ENCODE measurements at places on chromosomes 1 and 21.

DNA sequence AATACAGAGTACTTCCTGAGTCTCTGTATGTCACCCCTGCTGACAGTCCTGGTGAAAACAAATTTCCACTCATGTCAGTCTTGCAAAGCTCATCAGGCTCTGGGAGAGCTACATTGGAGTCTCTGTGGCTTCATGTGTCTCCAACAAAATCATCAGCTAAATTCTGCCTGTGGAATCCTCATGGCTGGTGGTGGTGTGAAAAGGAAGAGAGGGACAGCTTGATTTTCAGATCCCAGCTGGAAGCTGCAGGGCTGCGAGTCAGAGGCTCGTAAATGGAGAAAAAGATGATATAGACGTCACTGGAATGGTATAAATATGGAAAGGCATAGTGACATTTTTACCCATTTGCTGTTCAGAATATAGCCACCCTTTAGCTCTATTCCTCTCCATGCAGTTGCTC is 150.2 kb downstream of the ASTN1 start:
- no peak for DNase-seq

DNA sequence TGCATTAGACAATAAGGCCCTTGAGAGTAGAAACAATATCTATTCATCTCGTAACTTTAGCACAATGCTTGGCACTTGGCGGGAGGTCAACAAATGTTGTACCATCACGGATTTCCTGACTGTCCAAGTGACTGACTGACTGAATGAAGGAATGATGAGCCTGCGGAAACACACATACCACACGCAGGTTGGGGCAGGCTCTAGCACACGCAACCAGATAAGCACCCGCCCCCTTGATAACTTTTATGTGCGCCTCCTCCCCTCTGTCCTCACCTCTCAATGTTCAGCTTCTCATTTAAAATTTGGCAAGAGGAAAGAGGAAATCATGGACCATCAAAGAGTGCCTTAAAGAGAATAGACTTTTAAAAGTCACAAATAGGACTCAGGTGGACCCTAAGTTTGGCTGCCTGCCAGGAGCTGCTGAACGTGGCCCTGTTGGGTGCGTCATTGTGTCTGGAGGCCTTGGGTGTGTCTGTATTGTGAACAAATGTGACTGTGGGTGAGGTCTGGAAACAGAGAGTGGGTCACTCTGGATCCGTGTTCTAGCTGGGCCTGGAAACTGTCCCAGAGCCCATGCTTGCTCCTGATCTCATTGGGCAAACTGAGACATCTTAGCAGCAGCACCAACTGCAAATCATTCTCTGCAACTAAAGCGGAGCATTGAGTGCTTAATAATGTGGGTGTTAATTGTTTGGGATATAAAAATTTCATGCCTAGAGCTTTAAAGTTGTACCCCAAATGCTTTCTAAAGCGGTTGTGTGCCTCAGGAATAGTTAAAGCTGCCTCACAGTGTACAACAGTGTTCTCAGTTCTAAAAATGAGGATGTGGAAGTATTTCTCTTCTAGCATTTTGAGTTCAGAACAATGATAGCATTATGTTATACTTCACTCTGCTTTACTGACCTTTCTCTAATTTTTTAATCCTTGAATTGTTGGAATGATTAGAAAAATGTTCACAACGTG is 47.6 kb upstream of the ABCG1 start:
- peak; percentile 13 for DNase-seq

DNA sequence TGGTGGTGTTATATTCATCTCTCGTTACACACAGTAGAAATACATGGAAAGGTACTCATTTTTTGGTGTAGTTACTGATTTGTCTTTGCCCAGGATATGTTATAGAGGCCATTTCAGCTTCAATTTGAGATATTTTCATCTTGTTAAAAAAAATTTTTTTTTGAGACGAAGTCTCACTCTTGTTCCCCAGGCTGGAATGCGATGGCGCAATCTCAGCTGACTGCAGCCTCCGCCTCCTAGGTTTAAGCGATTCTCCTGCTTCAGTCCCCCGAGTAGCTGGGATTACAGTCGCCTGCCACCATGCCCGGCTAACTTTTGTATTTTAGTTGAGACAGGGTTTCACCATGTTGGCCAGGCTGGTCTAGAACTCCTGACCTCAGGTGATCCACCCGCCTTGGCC is 19.0 kb downstream of the MORC3 start:
- DNase-seq, result no peak

- no peak for DNase-seq
Observed at GRCh38 chr21:14099570-14099969, 111.2 kb downstream of the LIPI start.

DNA sequence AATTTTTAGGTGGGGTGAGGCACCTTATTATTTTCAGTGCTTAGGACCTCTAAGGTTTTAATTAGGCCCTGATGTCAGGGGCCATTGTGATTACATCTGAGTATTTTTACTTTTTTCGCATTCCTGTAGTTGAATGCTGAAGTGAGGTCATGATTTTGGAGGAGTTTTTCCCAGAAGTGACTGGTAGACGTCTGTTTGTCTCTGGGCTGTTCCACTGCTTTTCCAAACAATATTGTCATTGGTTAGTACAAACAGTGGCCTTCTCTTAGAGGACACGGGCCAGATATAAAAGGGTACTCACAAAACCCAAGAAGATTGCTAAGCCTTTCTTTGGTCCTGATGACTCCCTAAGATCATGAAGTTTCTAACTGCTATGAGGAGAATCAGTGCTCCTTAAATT is 7.6 kb upstream of the RASAL2 start:
- DNase-seq, result no peak

GRCh38 chr1:197917805-197918651 is 856 bp downstream of the LHX9 start:
- DNase-seq, result peak; percentile 7

DNA sequence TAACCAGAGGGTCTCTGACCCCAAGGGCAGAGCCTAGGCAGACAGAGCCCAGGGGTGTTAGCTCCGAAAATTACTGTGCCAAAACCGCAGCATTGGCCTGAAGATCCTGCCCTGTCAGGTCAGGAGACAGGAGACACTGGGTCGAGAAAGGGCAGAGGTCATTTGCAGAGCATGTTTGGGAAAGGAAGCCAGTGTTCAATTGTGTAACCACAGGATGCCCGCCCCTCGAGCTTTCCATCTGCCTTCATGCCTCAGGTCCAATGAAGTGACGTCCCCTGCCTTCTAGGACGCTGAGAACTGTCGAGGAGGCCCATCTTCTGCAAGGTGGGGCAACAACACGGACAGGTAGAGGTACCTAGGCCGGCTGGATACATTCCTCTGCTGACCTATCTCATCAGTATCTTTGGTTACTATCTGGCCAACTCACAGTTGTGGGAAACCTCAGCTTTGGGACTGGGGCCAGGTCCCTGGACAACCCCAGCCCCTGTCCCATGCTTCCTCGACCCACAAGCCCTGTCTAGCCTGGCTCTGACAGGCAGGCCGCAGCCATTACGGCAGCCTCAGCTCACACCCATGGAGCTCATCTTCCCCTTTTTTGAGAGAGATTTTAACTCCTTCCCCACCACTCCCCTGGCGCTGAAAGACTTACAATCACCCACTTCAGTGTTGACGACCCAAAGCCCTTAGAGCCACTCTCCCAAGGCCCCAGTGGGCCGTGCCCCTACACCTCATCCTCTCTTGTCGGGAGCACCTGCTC is 1.3 kb downstream of the ARL8A start:
- peak; percentile 35 for DNase-seq

DNA sequence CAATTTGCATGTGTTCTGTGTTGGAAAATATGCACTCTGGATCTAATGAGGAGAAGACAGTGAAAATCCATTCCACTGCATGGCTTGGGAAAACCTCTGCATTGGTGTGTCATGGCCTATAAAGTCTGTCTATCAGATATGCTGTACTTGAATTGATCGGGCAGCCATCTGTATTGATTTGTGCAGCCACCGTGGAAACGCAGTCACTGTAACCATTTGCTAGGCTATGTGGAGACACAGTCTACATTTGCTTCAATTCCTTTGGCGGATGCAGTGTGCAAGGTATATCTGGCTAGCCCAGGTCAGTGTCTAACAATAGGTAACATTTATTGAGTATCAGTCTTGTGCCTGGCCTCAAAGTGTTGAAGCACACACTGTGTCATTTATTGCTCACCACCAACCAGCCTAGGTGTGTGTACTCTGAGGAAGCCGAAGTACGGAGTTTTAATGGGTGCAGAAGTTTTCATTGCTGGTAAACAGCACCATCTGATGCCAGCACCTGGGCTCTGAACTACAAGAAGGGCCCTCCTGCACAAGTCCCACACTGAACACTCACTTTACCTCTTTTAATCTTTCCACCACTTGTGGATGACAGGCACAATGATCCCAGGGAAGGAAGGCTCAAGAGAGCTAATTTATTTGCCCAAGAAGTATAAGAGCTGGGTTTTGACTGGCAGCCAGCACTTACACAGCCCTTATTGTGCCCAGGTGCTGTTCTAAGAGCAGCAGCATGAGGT is 83.4 kb downstream of the DAB1 start:
- no peak for DNase-seq

DNA sequence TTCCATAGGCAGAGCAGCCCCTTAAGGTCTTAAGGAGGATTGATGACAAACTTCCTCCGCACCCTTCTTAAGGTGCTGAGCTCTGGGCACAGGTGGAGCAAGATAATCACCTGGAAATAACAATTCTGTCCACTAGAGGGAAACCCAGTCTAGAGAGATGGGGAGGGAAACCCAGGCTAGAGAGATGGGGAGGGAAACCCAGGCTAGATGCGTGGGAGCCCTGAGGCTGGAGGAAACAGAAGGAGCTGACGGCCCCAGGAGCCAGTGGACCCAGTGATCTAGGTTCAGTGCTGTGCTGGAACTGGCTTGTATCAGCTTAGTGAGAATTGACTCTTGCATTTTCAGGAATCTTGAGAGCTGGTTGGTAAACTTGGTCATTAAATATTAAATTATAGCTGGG is 17.8 kb upstream of the MYCL start:
- peak; percentile 76 for DNase-seq

DNA sequence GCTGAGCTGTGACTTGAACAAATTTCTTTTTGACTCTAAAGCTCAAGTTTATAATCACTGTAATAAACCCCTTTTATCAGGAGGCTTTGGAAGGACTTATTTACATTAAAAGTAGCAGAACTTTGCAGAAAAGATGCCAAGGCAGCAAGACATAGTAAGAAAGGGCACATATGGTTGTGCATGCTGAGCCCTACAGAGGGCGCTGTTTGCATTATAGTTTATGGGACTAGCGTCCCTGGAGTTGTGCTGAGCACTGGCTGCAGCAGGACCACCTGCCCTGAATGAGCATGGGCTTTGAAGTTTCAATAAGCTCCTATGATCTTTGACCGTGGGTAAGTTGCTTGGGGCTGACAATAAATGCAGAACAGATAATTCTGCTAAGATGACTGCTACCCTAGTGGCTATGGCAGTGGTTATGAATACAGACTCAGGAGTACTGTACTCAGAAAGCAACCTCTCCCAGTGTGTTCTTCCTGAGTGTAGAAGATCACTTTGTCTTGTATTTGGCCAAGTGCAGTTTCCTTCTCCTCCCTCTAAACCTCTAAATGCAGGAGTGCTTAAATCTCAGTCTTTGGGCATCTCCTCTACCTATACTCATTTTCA is 45.4 kb upstream of the USP1 start:
- peak; percentile 20 for DNase-seq

GRCh38 chr1:18965206-18966173 is 9.0 kb upstream of the IFFO2 start:
- peak; percentile 92 for DNase-seq

- DNase-seq, result no peak
Observed at GRCh38 chr1:207644166-207644851, 624 bp upstream of the CR1L start.

DNA sequence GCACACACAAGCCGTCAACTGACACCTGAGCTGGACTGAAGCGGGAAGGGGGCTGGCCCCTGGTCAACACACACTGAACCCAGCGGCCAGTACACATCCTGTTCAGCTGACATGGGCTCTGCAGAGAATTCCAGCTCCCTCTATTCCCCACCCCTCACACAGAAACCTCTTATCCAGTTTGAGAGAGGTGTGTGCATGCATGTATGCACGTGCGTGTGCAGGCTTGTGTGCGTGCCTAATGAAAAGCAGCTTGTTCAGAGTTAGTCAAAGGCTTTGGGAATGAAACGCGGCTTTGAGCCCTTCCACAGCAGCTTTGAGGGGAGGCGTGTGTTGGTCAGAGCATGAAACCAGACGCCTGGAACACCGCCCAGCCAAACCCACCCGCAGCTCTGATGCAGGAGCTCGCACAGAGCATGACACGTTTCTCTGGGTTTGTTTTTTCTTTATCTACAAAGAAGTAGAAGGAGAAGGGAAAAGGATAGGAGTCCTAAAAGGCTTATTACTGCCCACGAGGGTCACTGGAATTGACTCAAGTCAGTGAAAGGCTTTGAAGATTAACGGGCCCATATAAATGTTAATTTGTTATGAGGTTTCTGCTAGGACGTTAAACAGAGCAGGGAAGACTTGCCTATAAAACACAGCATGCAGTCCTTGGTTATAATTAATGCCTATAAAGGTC is 184.2 kb downstream of the ETS2 start:
- DNase-seq, result peak; percentile 66

DNA sequence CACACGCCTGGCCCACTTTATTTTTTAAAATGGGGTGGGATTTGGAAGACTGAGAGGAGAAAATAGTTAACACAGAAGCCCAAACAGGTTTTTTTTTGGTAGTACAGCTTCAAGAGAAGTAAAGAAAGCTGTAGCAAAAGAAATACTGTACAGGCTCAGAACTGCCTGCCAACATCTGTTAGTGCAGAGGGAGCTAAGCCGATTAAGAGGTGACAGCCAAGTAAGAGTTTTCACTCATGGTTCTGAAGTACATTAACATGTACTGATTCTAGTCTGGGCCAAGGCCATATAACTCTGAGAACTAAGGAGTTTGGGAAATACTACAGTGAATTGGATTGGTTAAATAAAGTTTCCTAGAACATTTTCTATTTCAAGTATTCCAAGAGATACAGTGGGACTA is 51.6 kb downstream of the EIF2B3 start:
- no peak for DNase-seq

GRCh38 chr1:31198600-31198999 is 41.1 kb downstream of the NKAIN1 start:
- DNase-seq, result no peak

- DNase-seq, result peak; percentile 81
Observed at GRCh38 chr1:47942240-47942629, 55.0 kb downstream of the TRABD2B start.

GRCh38 chr1:50308878-50309277 is 114.4 kb downstream of the DMRTA2 start:
- peak; percentile 36 for DNase-seq

DNA sequence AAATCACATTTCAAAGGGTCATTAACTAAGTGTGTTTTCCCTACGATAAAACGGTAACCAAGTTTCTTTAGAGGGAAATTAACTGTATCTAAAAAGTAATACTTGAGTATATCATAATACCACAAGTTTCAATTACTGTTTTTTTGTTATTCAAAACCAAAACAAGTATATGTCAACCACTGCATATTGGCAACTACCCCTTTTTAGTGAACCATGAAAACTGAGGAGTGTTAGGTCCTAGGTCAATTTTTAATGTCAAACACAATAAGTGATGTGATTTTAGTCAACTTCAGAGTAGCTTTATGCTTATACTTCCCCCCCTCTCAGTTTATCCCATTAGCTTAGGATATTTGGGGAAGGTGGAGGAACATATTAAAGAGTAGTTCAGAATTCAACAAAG is 10.4 kb downstream of the NSL1 start:
- no peak for DNase-seq
